ENCODE measurements at places on chromosomes 7 and 10. TPM values are rescaled to one million over a fixed set of nuclear protein-coding genes. Genes with fewer than 3 reads are reported as not detected.

Gene PCDH15
- not detected for total RNA-seq

Gene DLG5
- total RNA-seq, result 31.3 TPM

Gene MYOF
- total RNA-seq, result 222 TPM

Gene MMD2
- total RNA-seq, result not detected

Gene CRHR2
- total RNA-seq, result 0.05 TPM

Gene IRF5
- total RNA-seq, result 13.4 TPM
